Smooth muscle cell of bladder (primary cell): ENCODE measurements at places on chromosomes 11 and 22. TPM values are rescaled to one million over a fixed set of nuclear protein-coding genes. Genes with fewer than 3 reads are reported as not detected.

The OTUB1 gene
- 44.9 and 49.4 TPM in 2 replicates for total RNA-seq

The OR4C46 gene
- not detected in 2 replicates for total RNA-seq

The BCO2 gene
- total RNA-seq = 7.5 and 11.9 TPM in 2 replicates

The SCGB2A2 gene
- not detected in 2 replicates for total RNA-seq

The CHRDL2 gene
- total RNA-seq = 0.09 and 0.14 TPM in 2 replicates

The E2F8 gene
- not detected in 2 replicates for total RNA-seq

The OR52N4 gene
- not detected in 2 replicates for total RNA-seq

The OR52I2 gene
- total RNA-seq = not detected in 2 replicates

The GDPD4 gene
- total RNA-seq = not detected in 2 replicates

The PGM2L1 gene
- total RNA-seq = 3.0 and 3.5 TPM in 2 replicates

The PIWIL4 gene
- total RNA-seq = 1.1 and 1.6 TPM in 2 replicates

The RPS6KB2 gene
- 38.9 and 52.1 TPM in 2 replicates for total RNA-seq

The MFRP gene
- not detected in 2 replicates for total RNA-seq

The FAM111A gene
- 32.3 and 40.8 TPM in 2 replicates for total RNA-seq

The TPCN2 gene
- 10.4 and 10.9 TPM in 2 replicates for total RNA-seq

The BBOX1 gene
- total RNA-seq = 0.28 TPM in 1 of 2 replicates, not detected in the other

The C22orf23 gene
- 0.14 and 0.28 TPM in 2 replicates for total RNA-seq

The OPCML gene
- not detected in 2 replicates for total RNA-seq

The PRDM11 gene
- 3.4 and 4.0 TPM in 2 replicates for total RNA-seq

The NUP50 gene
- total RNA-seq = 29.1 and 34.3 TPM in 2 replicates

The RIBC2 gene
- total RNA-seq = 0.09 TPM in 1 of 2 replicates, not detected in the other

The TBC1D10A gene
- 10.1 and 11.4 TPM in 2 replicates for total RNA-seq

The SLC22A12 gene
- total RNA-seq = not detected in 2 replicates

The CELSR1 gene
- 0.14 and 0.65 TPM in 2 replicates for total RNA-seq

The F2 gene
- total RNA-seq = 0.14 and 0.18 TPM in 2 replicates

The PMM1 gene
- 20.9 and 24.3 TPM in 2 replicates for total RNA-seq

The DDI1 gene
- under 0.01 TPM in 1 of 2 replicates, not detected in the other for total RNA-seq

The IL17REL gene
- total RNA-seq = under 0.01 TPM in 1 of 2 replicates, not detected in the other

The CALCA gene
- not detected in 2 replicates for total RNA-seq

The WNT7B gene
- total RNA-seq = not detected in 2 replicates

The TOMT gene
- not detected in 2 replicates for total RNA-seq

The TIMM10 gene
- total RNA-seq = 36.7 and 43.0 TPM in 2 replicates

The TMEM25 gene
- 5.0 and 6.7 TPM in 2 replicates for total RNA-seq

The PKNOX2 gene
- total RNA-seq = 0.92 and 1.4 TPM in 2 replicates

The XKR3 gene
- not detected in 2 replicates for total RNA-seq

The PYGM gene
- 0.57 and 3.1 TPM in 2 replicates for total RNA-seq

The BCL2L13 gene
- total RNA-seq = 52.9 and 56.7 TPM in 2 replicates

The ELF5 gene
- total RNA-seq = not detected in 2 replicates

The JAM3 gene
- total RNA-seq = 122 and 128 TPM in 2 replicates

The MUC2 gene
- not detected in 2 replicates for total RNA-seq

The ANO5 gene
- under 0.01 and 0.18 TPM in 2 replicates for total RNA-seq

The FLRT1 gene
- 0.18 and 0.28 TPM in 2 replicates for total RNA-seq

The ETS1 gene
- 18.8 and 26.7 TPM in 2 replicates for total RNA-seq

The RHBDD3 gene
- 15.3 and 18.5 TPM in 2 replicates for total RNA-seq

The OR6T1 gene
- total RNA-seq = not detected in 2 replicates

The DBX1 gene
- not detected in 2 replicates for total RNA-seq

The OR10A3 gene
- total RNA-seq = not detected in 2 replicates

The GGTLC2 gene
- not detected in 2 replicates for total RNA-seq

The CRYBB2 gene
- not detected in 2 replicates for total RNA-seq

The KIAA1671 gene
- total RNA-seq = 0.83 and 1.00 TPM in 2 replicates

The CDC42BPG gene
- total RNA-seq = under 0.01 TPM in 2 replicates

The P2RX6 gene
- 2.6 and 2.8 TPM in 2 replicates for total RNA-seq

The SLC35E4 gene
- total RNA-seq = 6.3 and 8.5 TPM in 2 replicates

The PARVA gene
- total RNA-seq = 38.3 and 42.9 TPM in 2 replicates

The DNAJB7 gene
- total RNA-seq = not detected in 2 replicates

The RIMBP3B gene
- 0.14 and 0.18 TPM in 2 replicates for total RNA-seq

The RIMBP3C gene
- 0.14 and 0.18 TPM in 2 replicates for total RNA-seq
